ENCODE measurements at places on chromosomes 2 and 18. TPM values are rescaled to one million over a fixed set of nuclear protein-coding genes. Genes with fewer than 3 reads are reported as not detected.

Gene KYNU
- total RNA-seq, result under 0.01 TPM

Gene CTAGE1
- not detected for total RNA-seq

GRCh38 chr2:8281950-8282857 is 399.7 kb upstream of the ID2 start:
- no peak for DNase-seq

- no peak for DNase-seq
Observed at GRCh38 chr2:127139766-127140165, 32.8 kb upstream of the BIN1 start.

DNA sequence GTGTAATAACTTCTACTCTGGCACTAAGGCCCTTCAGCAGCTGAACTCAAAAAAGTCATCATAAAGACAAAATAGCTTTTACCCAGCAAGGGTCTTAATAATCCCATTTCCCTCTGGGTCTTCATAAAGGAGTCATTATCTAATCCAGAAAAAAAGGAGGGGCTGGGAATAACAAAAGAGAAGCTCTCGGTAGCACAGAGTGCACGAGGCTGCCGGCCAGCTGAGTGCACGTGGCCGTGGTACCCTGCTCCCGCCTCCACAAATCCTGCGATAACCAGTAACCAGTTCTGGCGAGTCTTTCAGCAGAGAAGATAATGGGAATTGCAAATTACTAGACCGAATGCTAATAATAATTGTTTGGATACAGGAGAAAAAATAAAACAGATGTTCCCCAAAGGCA is 7.5 kb downstream of the NRP2 start:
- DNase-seq, result no peak

- no peak for DNase-seq
Observed at GRCh38 chr18:53101536-53102105, 761.6 kb downstream of the DCC start.

DNA sequence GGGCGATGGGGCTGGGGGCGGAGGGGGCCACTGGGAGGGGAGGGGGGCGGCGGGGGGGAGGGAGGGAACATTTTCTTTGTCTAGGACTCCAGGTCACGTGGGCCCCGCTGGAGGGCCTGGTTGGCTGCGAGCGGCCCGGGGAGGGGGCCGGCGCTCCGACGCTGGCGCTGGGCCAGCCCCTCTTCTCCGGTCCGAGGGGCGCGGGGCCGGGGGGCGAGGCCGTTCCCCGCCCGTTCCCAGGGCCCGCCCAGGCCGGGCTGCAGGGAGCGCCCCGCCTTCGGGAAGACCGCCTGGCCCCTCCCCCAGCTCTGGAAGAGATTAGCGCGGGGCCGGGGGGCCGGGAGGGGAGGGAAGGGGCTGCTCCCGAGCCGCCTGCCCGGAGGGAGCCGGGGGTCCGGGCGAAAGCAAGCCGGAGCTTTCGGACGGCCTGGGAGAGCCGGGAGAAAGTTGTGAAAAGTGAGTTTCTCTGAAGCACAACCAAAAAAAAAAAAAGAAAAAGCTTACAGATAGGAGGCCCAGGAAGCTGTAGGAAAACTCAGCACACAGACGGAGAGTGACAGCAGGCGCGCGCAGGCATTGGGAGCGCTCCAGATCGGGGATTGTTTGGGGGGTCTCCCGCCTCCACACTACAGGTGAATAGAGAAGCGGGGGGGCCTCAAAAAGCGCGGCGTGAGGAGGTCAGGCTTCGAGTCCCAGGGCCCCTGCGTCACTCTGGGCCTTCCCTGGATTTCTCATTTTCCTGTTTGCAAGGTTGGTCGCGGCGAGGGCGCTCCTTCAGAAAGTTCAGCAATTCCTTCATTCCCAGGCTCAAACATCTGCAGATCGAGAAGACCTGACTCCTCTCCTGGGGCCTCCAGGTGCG is 84.1 kb upstream of the POMC start:
- DNase-seq, result peak; percentile 74

All from frontal cortex (tissue), 4 donors.